ENCODE measurements at places on chromosomes 13 and 19.

- no peak for DNase-seq
Observed at GRCh38 chr19:55088543-55089341, 13.1 kb downstream of the EPS8L1 start.

DNA sequence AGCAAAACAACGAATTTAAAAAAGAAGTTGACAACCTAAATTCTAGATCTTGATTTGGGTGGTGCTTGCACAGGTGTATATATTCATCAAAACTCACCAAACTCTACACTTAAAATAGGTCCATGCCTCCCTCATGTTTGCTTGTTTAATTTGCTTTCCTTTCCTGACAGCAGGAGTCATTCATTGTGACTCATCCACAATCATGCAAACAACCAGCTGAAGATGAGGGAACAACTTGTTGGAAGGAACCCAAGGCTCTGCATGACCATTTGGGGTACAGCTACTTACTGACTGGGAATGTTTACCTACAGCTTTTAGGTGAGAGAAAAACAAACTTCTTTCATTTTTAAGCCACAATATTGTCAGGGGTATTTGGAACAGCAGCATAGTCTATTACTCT, 96.6 kb downstream of the RXFP2 start:
- DNase-seq = no peak

GRCh38 chr19:39057615-39058014, 25.3 kb upstream of the FBXO27 start:
- DNase-seq = no peak

- no peak for DNase-seq
Observed at GRCh38 chr19:3555653-3556422, 1.5 kb downstream of the MFSD12 start.

GRCh38 chr19:48090281-48090802, 20.3 kb downstream of the PLA2G4C start:
- no peak for DNase-seq

GRCh38 chr13:97058391-97058790, 64.1 kb upstream of the OXGR1 start:
- DNase-seq = no peak

DNA sequence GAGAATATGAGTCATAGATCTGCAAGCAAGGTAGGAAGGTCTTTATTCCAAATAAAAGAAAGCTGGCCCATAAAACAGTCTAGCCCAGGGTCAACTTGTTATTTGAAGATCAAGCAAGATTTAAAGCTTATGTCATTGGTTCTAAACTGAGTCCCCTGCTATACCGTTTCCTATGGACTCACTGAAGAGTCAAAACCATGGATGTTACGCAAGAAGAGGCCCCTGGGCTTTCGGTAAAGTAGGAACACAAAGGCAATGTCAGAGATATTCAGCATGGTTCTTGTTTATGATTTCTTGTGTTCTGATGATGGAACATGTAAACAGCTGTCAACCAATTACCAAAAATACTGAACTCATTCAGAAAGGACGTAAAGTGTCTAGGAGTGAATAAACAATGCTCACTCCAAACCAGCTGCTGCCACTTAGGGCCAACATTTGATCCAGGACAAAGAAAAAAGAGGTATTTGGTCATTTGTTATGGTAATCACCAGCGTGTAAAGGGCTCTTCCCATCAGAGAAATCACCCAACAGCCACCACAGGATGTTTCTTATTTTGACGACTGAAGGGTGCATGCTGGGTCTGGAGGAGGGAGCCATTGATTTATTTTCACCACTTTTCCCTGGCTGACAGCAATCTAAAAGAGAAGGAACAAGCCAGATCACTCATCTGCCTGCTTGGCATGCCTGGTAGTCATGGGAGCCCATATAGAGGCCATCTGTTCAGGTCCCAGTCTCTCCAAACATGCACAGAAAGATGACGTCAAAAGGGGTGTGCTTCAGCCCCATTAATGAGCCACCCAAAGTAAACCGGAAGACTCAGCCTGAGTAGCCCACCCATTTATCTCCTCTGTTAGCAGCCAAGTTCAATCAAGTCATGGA, 68.3 kb downstream of the FGF14 start:
- DNase-seq = no peak

DNA sequence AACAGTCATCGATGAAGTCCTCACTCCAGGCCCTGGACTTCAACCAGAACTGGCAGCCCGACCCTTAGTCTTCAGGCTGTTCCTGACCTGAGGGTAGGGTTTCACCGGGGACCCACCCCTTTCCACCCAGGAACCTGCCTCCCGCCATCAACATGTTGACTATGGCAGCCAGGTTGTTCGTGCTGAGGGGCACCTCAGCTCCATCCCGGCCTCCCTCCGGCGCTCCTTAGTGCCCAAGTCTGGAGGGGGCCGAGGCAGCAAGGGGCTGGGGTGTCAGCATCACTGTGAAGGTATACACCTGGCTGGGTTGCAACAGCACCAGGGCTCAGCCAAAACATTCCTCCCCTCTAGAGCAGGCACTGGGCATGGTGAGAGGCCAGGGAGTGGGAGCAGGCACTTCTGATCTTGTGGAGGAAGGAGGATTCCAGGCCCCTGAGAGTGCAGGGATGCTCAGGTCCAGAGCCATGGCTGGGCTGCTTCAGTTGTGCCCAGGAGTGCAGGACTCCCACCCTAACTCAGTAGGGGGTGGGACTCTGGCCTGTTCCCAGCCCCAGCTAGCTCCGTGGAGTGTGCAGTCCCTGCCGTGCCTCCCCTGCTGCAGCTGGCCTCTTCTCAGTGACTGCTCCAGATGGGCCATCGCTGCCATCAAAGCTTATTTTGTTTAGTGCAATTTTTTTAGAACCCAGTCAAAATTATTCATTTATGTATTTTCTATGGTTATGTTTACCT, 1445.9 kb downstream of the PCDH9 start:
- DNase-seq = no peak
